ENCODE measurements at places on chromosomes 13 and 19. TPM values are rescaled to one million over a fixed set of nuclear protein-coding genes. Genes with fewer than 3 reads are reported as not detected.

APOE gene
- total RNA-seq: 44.7 TPM

C3 gene
- total RNA-seq: 5.4 TPM

KLK10 gene
- total RNA-seq: 202 TPM

AXL gene
- total RNA-seq: 87.1 TPM

KIR3DL1 gene
- not detected for total RNA-seq

C19orf67 gene
- not detected for total RNA-seq

LILRB3 gene
- not detected for total RNA-seq

ANGPTL8 gene
- total RNA-seq: not detected

CPT1C gene
- 2.1 TPM for total RNA-seq

C1QTNF9 gene
- not detected for total RNA-seq

DAND5 gene
- not detected for total RNA-seq

DKKL1 gene
- total RNA-seq: not detected

OR4F17 gene
- total RNA-seq: not detected

ZNF699 gene
- 12.1 TPM for total RNA-seq

TYROBP gene
- total RNA-seq: not detected

EBI3 gene
- total RNA-seq: not detected

Data from airway epithelial cell (primary cell).